Stimulated activated CD4-positive, alpha-beta T cell treated with anti-CD3 and anti-CD28 coated beads, Interleukin-2, amount 100 ng/mL, for 4 hours (primary cell): ENCODE measurements at places on chromosomes 1 and 21.

DNA sequence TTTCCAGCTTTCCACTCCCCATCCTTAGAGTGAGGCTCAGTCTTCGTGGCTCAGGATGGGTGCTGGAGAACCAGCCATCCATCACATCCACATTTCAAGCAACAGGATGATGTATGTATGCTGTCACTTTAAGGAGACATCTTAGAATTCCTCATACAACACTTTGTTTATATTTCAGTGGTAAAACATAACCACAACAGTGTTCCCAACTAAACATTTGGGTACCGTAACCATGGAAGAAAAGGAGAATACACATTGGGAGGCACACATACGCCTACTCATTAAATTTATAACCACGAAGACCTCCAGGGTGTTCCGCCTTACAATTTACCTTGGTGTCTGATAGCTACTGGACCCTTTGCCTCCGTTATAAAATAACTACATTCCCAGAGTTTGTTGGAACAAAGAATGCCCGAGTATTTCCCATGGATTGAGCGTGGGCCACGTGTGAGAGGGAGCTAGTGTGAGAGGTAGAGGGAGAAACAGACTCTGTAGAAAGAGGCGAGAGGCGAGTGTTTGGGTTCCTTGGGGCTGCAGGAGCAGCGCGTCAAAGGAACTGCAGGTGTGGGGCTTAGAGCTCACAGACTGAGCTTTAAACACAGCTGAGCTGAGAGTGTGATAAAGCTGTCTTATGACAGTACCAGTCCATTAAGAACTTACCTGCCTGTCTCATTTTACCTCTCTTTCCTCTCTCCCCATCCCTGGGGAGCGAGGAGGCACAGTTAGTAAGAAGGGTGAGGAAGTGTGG lies 111.5 kb upstream of the USP24 start:
- DNase-seq, result no peak

DNA sequence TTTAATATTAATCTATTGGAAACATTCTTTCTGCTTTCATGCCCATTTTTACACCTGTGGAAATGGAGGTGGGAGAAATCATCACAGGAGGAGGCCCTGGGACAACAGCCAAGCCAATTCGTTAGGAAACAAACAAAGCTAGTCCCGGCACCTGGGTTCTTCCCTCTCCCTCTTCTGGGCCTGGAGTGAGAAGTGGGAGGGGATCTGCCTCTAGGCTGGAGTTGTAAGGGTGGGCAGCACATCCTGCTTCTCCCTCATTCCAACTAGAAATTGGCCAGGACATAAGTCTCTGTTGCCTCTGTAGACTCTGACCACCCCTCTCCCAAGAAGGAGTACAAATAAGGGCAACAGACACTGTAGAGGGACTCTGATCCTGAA lies 20.2 kb upstream of the ERO1B start:
- no peak for DNase-seq

DNA sequence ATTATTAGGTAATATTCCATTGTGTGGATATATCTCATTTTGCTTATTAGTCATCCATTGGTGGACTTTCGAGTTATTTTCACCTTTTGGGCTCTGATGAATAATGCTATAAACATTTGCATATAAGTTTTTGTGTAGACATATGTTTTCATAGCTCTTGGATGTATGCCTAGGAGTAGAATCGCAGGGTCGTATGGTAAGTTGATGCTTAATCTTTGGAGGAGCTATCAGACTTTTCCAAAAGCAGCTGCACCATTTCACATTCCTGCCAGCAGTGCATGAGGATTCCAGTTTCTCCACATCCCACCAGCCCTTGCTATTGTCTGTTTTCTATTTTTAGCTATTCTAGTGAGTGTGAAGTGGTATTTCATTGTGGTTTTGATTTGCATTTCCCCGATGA lies 120.3 kb upstream of the TMEM51 start:
- DNase-seq, result no peak

GRCh38 chr21:45011911-45012661 lies 62.3 kb upstream of the ADARB1 start:
- DNase-seq, result no peak

DNA sequence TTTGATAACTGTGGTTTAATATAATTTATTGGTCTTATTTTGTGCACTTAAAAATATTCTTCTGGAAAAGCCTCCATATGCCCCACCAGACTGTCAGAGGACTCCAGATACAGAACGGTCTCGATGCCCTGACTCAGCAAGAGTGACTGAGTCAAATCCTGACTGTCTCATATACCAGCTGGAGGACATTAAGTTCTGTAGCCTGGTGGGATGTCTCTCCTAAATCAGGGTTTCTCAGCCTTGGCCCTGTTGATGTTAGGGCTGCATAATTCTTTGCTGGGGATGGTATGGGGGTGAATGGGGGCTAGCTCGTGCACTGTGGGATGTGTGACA lies 67.7 kb upstream of the TLR5 start:
- DNase-seq, result no peak

- no peak for DNase-seq
Observed at GRCh38 chr1:211344152-211344618, 17.6 kb downstream of the TRAF5 start.

GRCh38 chr1:234297668-234298067 lies 75.6 kb upstream of the COA6 start:
- no peak for DNase-seq

- DNase-seq, result no peak
Observed at GRCh38 chr1:15188678-15189077, 35.1 kb downstream of the TMEM51 start.

GRCh38 chr21:43958364-43959158 lies 53.5 kb upstream of the TRAPPC10 start:
- no peak for DNase-seq

- DNase-seq, result no peak
Observed at GRCh38 chr1:44785501-44786137, 2.4 kb downstream of the BEST4 start.

GRCh38 chr1:179034720-179035119 lies 9.0 kb downstream of the FAM20B start:
- no peak for DNase-seq
